ENCODE measurements at places on chromosomes 3 and 15.

DNA sequence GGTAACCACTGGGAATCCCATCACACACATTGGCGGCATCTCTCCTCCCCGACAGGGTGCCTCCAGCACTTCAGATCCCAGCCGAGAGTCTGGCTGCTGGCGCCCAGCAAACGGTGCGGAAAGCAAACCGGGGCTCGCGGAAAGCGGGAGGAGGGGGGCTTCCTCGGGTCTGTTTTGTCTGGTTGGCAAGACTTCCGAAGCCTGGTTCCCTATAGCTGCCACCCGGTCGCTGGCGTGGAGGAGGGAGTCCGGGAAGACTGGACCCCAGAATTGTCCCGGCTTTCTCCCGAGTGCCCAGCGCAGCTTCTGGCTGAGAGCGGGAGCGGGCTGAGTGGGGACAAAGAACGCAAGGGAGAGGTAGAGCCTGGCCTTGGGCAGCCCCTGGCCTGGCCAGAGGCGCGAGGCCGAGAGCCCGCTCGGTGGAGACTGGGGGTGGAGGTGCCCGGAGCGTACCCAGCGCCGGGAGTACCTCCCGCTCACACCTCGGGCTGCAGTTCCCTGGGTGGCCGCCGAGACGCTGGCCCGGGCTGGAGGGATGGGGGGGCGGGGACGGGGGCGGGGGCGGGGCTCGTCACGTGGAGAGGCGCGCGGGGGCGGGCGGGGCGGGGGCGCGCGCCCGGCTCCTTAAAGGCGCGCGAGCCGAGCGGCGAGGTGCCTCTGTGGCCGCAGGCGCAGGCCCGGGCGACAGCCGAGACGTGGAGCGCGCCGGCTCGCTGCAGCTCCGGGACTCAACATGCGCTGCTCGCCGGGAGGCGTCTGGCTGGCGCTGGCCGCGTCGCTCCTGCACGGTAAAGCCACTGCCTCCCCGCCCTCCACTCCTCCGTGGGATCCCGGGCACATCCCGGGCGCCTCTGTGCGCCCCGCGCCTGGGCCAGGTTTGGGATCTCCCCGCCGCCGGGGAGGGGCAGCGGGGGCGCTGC, at the start of gene CHRNA7:
TSS of gene CHRNA7 (plus strand) at position 654 of the 920 bp plus-strand sequence. CDS start at position 734, 80 bp downstream.
- peak; percentile 75 for DNase-seq

DNA sequence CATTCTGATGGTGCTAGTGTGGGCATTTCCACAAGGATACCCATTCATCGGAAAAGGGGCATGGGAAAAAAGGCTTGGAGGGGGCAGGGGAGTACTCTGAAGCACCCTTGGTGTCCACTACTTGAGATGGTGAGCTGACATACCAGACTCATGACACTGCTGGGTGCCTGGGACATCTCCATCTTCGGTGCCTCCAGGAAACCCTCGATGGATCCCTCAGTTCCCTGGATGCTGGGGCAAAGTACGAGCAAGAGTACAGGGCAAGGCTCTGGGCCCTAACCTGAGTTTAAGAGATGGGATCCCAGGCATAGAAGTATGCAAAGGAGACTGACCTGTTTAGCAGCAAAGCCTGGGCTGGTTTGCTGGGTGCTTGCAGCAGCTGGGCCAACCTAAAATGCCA, 5.2 kb upstream of the IP6K1 start:
- DNase-seq, result no peak

DNA sequence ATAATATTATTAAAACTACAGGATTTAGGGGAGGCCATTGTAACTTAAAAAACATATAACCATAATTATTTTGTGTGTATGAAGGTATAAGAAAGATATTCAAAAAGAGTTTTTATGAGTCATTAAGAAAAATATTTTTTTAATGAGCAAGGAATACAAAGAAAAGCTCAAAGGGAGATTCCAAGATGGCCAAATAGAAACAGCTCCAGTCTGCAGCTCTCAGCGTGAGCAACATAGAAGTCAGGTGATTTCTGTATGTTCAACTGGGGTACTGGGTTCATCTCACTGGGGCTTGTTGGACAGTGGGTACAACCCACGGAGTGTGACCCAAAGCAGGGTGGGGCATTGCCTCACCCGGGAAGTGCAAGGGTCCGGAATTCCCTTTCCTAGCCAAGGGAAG, 336.1 kb downstream of the TBL1XR1 start:
- DNase-seq, result no peak

GRCh38 chr15:82890338-82890994, 62.1 kb downstream of the HOMER2 start:
- DNase-seq, result no peak

DNA sequence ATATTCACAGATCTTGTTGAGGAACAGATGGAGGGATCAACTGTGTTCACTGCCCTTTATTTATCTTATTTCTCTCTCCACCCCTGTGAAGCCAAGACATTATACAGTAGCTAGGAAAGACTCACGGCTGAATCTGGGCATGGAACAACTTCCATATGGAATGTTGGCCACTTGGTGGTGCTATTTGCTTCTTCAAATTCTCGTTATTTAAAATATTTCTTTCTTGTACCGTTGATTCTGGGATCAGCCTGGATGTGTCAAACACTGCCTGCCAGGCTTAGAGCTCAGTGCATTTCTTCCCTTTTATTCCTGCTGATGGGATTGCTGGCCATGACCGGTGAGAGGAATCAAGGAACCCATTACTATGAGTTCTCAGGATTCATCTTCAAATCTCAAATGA, 17.5 kb upstream of the GASK1A start:
- DNase-seq, result no peak

DNA sequence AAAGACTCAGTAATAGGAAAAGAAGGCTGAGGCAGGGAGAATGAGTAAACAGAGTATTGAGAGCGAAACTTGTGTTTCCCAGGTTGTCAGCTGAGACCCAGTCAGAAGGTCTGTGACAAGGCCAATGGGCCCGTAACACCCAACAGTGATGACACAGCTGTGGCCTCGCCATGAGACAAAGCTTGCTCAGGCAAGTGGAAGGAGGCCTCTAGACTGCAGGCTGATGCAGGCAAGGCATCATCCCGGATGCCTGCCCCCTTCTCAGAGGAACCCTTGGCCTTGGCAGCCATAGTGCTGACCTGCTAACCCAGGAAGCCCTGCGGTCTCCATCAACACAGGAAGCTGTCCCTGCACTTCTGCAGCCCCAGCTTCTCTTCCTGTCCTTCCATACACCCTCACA, 15.4 kb downstream of the RAB6B start:
- DNase-seq, result no peak

GRCh38 chr3:158471639-158472294, 99.2 kb upstream of the MLF1 start:
- DNase-seq, result no peak

GRCh38 chr15:63339006-63339766, 42.5 kb downstream of the CA12 start:
- no peak for DNase-seq

- no peak for DNase-seq
Measured at GRCh38 chr15:33341953-33342352, 31.2 kb downstream of the RYR3 start.

DNA sequence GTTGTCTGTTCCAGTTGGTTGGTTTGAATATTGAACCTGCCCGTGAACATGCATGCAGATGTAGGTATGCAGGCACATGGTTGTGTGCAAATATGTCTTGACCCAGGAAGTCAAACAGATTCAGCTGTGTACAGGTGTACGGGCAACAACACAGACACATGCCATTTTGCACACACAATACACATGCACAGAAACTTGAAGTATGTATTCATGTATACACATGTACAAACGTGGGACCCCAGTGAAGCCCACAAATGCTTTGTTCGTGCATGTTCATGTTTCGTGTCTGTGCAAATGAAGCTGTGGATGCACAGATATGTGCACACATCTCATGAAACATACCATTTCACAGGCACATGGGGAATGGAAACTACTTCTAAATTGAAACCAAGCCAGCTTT, 30.7 kb downstream of the IDH3A start:
- DNase-seq, result no peak

- DNase-seq, result no peak
Measured at GRCh38 chr3:55364421-55364820, 122.7 kb downstream of the WNT5A start.
